ENCODE measurements at places on chromosomes 4 and X.

- no peak for DNase-seq
Measured at GRCh38 chr4:113987382-113987941, 8.0 kb upstream of the ARSJ start.

- DNase-seq, result no peak
Measured at GRCh38 chrX:28312965-28313364, 274.3 kb upstream of the IL1RAPL1 start.

DNA sequence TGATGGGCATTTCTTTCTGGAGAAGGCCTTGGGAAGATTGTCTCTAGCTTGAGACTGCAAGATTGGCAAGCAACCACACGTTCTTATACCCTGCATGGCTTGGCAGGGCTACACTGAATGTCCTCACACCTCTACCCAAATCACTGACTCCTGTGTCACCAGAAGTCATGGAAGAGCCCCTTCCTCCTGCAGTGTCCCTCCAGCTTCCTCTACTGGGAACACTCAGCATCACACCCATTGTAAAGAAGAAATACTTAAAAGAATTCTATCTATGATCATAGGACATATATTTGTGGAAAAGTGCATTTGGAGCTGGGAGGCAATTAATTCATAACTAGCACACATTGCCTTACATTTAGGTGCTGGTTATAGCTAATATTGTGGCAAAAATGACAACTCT lies 113.1 kb downstream of the CCSER1 start:
- no peak for DNase-seq

- DNase-seq, result no peak
Measured at GRCh38 chrX:149267878-149268813, 237.0 kb downstream of the IDS start.

DNA sequence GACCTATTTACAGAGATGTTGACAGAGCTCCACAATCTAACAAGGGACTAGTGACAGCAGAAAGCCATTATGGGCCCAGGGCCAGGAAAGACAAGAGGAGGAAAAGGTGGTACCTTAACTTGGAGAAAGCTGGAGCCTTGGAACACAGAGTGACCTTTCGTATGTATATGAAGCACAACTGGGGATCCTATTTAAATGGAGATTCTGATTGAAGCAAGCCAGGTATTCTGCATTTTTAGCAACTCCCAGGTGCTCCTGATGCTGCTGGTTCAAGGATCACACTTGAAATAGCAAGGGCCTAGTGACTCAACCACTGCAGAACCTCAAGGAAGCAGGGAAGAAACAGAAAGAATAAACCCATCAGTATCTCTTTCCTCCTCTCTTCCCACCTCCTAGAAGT lies 99.4 kb downstream of the TMEM47 start:
- DNase-seq, result no peak

- DNase-seq, result no peak
Measured at GRCh38 chrX:126489116-126489695, 63.4 kb downstream of the DCAF12L1 start.

DNA sequence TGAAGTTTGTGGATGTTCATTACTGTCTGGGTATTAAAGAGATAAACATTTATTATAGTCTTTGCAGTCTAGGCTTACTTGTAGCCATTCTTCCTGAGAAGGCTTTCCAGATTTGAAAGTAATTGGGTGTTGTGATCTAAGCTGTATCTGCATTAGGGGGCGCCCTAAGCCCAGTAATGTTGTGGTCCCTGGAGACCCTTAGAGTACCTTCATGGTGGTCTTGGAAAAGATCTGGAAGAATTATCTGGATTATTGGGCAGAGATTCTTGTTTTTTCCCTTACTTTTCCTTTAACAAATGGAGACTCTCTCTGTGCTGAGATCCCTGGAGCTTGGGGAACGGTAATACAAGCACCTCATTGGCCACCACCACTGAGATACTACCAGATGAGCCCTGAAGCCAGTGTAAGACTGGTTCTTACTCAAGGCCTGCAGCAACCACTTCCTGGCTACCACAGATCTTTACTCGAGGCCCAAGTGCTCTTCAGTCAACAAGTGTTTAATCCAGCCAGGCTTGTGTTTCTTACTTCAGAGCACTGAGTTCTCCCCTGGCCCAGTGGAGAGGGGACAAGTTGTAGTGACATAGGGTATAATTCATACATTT lies 63.1 kb downstream of the RTL3 start:
- DNase-seq, result no peak

DNA sequence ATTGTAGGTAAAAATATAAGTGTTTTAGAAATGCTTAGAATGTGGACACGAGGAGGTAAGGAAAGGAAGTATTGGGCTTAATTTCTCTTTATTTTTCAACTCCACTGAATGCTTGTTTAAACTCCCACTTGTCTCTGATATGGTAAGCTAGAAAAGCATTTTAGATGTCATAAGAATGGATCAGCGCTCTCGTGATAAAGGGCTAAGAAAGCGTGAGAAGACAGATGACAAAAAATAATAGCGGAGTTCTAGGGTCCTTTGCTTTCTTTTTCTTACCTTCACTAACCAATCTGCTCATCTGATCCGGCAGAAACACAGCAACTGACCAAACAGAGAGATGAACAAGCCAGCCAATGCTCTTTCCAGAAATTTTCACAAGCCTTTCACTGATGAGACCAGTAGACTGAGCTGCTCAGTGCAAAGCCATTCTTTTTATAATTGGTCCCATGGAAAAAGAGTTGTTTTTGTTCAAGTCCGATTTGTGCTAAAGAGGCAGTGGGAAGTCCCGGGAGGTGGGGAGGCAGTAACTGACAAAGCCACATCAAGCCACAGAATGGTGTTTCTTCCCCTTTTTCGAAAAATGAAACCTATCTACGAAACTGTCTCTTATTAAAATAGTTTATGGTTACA lies at the start of gene TASL:
Gene TASL, minus strand, starts transcription at position 405 of the 630 bp plus-strand sequence. CDS start 17,411 bp downstream, outside the sequence.
- no peak for DNase-seq

GRCh38 chr4:55345980-55346850 lies at the start of gene SRD5A3:
TSS of gene SRD5A3 (plus strand) at chr4:55346242. CDS start at chr4:55346337, 95 bp downstream.
- peak; percentile 36 for DNase-seq

- no peak for DNase-seq
Measured at GRCh38 chr4:83758285-83758684, 222.4 kb downstream of the GPAT3 start.

DNA sequence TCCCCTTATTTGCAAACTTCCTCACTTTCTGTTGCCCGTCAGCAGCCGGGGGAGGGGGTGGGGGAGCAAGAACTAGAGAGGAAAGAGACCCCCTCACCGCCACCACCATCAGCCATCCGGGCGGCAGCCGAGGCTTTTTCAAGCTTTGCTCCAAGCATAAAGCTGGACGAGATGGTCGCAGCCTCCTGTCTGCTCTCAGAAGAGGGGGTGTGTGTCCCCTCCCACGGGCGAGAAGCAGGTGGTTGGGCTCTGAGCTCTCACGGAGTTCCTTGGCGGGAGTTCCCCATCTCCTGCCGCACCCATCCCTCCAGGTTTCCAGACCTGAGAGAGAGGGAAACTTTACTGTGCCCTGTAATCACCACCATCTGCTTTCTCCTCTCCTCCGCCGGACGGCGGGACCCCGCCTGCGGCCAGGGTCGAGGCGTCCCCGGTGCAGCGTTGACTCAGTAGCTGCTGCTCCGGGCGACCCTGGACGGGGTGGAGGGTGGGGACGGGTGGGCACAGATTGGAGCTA lies 4.7 kb upstream of the ARX start:
- DNase-seq, result no peak

GRCh38 chrX:131955099-131955777 lies 67.9 kb upstream of the STK26 start:
- DNase-seq, result no peak

GRCh38 chrX:7617994-7618393 lies 225.0 kb upstream of the VCX start:
- DNase-seq, result no peak

DNA sequence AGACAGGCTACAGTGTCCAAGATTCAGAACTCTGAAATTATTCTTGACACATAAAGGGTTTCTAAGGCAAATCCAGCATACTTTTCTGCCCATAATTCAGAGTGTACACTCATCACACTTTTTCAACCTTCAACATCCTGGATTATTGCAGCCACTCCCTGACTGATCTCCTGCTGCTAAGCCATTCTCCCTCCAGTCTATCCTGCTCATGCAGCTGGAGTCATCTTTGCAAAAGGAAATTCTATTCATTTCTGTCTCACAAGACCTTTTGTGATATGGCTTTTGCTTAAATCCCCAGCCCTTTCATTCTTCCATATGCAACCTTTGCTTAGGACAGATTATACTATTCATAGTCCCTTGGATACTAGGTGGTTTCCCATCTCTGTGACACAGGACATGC lies 236.1 kb upstream of the LDB2 start:
- no peak for DNase-seq

GRCh38 chr4:101037938-101038413 lies 309.4 kb downstream of the PPP3CA start:
- DNase-seq, result no peak

GRCh38 chr4:52358366-52358765 lies 300.7 kb downstream of the USP46 start:
- no peak for DNase-seq

DNA sequence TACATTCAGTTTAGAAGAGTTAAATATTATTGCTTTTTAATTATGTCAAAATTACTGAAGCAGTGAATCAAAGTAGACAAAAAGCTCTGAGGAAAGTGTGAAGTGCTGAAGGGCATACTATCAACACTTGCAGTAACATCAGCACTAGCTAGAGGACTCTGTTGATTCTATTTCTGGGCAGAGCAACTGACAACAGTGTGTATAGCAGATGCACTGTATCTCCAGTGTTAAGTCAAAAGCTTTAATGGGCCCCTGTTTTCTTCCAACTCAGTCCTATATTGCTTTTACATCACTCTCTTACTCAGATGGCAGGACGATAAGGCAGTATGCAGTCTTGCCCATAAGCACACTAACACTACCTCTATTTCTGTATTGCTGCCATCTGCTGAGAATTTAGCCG lies 435.2 kb upstream of the AMOT start:
- no peak for DNase-seq

DNA sequence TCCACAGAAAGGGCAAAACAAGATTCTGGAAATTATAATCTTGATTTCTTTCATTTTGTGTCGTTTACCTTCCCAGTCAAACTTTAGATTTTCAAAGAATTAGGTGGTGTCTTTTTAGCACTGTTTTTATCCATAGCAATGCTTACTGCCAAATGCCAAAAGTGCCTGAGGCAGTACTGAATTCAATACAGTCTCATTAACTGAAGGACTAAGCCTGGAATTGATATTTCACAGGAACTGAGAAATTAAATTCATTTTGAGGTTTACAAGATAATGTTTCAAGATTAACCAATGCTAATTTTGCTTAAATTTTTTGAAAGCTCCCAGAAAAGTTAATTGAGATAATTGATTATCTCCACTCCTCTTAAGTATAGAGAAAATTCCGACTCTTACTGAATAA lies 68.8 kb upstream of the ARHGAP24 start:
- no peak for DNase-seq
